BJ (cell line): ENCODE measurements at places on chromosomes 6 and 20.

- DNase-seq = no peak
Measured at GRCh38 chr6:143774347-143774746, 68.8 kb upstream of the LTV1 start.

DNA sequence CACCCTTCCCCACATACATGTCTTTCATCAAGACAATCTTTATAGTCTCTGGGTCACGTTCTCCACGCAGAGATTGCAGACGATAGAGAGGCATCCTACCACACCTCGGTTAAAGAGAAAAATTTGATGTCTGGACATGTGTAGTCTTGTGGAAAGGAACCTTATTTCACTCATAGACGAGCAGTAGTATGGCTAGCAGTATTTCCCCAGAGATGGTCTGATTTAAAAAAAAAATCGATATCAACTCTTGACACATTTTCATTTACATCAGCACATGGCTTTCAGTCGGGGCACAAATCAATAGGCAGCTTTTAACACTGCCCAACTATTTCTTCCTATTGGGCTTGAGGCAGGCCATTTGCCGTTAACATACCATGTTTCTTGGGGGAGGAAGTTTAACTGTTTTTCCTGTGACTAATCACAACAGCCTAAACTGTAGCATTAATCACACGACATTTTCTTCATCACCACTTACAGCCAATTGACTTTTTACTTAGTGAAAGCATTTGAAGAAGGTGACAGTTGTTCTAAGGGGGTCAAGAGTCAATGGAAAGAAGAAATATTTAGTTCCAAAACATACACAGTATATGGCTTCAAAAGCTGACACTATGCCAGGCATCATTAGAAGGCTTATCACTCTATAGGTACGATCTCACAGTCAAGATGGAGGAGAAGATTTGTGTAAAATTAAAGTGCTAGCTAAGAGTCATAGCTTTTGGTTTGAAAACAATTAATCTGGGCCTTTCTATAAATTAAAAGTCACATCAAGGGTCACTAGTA lies 129.5 kb upstream of the HDAC2 start:
- DNase-seq = no peak

DNA sequence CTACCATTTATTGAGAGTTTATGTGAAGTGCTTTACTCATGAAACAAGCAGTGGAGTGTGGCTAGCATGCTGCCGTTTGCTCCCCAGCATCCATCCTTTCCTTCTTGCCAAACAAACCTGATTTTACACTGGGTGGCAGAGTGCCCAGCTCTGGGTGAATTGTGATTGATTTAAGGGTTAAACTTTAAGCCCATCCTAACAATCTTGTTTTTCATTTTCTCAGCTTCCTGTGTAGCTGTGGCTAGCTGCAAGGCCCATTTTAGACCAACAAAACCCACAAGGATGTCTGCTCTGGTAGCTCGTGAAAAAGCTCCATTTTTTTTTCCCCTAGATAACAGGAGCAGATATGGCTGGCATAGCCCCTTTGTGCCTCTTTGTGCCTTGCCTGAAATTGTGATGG lies 77.7 kb upstream of the KCNG1 start:
- DNase-seq = no peak

- DNase-seq = no peak
Measured at GRCh38 chr6:112990971-112991370, 643.8 kb downstream of the RFPL4B start.

GRCh38 chr20:14051454-14051853 lies 56.1 kb downstream of the MACROD2 start:
- no peak for DNase-seq

DNA sequence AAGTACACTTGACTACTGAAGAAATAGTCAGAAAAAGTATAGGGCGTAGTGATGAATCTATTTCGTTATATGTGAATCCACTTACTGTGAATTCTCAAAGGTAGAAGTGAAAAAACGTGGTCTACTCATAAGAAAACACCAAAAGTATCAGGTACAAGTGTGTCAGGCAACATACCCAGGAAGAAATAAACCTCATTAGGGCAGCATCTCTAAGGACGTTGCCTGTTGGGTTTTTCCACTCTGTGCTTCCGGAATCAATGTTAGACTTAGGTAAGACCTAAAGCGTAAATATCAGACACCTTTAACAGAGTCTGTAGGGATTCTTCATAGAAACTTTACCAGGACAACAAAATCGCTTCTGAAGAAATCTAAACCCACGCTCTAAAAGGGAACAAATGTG lies 607.2 kb upstream of the EPHA7 start:
- no peak for DNase-seq

GRCh38 chr6:137414599-137414998 lies 79.6 kb downstream of the OLIG3 start:
- DNase-seq = no peak
